ENCODE measurements at places on chromosomes 16 and 17. TPM values are rescaled to one million over a fixed set of nuclear protein-coding genes. Genes with fewer than 3 reads are reported as not detected.

DNA sequence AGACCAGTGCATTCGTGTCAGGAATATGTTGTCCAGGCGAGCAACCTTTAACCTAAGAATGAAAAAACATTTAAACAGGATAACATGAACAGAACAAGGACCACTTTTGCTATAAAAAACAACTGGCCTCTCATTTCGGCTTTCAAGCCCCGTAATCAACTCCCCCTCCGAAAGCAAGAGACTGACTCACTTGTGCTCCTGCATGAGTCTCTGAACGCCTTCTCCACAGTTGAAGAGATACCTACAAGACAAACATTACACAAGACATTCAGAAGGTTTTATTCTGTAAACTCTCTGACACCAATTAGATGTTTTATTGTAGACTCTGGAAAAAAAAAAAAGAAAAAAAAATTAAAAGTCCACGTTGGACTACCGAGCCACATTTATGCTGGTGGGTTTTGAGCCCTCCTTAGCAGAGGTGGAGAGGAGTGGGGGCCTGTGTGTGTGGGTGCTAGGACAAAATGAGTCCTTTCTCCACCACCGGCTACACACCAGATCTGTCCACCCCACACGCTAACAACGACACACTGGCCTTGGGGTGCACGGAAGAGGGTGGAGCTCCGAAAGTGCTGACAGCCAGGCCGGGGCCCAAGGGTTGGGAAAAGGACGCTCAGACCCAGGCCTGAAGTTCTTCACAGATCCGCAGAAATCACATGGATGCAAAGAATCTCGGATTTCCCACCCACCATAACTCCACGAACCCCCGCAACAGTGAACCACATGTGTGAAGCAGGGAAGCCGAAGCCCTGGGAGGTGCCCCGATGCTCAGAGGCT, 759 bp downstream of the ELAC2 start:
- DNase-seq, result no peak

GRCh38 chr17:73750975-73751374, 106.7 kb upstream of the SDK2 start:
- no peak for DNase-seq

- no peak for DNase-seq
Measured at GRCh38 chr16:51053775-51054174, 97.3 kb downstream of the SALL1 start.

The ZSCAN10 gene
- polyA plus RNA-seq, result not detected

GRCh38 chr17:34265711-34266110, 4.3 kb upstream of the CCL7 start:
- DNase-seq, result no peak

The CA5A gene
- not detected for polyA plus RNA-seq

The MT3 gene
- not detected for polyA plus RNA-seq

The TCAP gene
- polyA plus RNA-seq, result 1.4 TPM

The KRTAP2-2 gene
- polyA plus RNA-seq, result not detected

DNA sequence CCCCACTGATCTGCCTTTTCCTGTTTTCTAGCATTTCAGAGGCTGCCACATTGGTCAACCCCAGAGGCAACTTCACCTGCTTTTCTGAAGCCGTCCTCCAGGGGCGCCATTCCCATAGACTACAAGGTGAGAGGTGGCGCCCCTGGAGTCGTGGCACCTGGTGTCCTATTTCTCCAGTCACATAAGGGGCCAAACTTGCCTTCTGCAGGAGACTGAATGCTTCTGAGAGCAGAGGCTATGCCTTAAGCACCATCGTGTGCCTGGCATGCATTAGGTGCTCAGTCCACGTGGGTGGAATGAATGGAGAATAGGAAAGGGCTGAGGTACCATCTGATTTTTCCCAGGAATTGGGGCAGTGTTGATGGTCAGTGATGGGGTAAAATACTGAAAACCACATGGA, 164.8 kb downstream of the HAPSTR1 start:
- DNase-seq, result peak; percentile 72

DNA sequence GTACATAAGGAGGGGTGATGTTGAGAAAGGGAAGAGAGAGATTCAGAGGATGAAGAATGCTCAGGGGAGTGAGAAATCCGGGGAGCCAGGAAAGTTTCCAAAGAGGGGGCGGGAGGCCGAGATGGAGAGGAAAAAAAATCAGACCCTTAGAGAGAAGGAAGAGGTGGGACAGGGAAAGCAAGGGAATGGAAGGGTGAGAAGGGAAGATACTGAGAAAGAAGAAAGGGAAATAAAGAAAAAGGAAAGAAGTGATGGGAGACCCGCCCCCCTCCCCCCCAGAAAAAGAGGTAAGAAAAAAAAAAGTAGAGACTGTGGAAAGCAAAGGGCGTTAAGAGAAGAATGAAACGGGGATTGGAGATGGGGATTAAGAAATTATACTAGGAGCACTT, 507 bp downstream of the DYNLRB2 start:
- no peak for DNase-seq

GRCh38 chr17:13594310-13594709, 7.4 kb downstream of the HS3ST3A1 start:
- DNase-seq, result no peak

DNA sequence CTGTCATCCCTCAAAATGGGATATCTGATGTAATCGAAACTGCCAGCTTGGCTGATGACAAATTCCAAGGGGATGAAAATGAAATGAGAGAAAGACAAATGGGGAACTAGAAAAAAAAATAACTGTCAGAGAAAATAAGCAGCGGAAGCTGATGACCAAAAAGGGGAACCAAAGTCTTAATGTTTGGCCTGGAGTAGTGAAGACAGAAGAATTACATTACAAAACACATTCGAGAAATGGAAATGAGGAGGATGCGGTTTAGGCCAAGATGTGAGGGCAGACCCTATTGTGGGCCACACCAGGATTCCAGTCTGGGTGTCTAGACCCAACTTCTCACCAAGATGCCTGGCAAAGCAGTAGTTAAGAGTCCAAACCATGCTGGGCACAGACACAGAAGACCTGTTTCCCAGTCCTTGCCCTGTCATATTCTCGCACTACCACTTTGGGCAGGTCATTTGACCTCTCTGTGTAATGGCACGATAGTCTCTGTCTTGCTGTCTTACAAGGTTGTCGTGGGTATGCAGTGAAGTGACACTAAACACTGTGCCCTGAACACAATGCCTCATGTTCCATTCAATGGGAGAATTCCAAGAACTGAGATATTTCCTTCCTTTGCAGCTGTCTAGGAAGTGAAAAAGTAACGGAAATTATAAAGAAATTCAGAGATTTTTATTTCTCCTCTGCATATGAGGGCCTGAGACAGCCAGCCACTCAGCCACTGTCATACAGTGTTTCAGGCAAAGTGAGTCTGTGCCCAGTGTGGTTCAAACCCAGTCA, 12.3 kb upstream of the CCL2 start:
- no peak for DNase-seq

DNA sequence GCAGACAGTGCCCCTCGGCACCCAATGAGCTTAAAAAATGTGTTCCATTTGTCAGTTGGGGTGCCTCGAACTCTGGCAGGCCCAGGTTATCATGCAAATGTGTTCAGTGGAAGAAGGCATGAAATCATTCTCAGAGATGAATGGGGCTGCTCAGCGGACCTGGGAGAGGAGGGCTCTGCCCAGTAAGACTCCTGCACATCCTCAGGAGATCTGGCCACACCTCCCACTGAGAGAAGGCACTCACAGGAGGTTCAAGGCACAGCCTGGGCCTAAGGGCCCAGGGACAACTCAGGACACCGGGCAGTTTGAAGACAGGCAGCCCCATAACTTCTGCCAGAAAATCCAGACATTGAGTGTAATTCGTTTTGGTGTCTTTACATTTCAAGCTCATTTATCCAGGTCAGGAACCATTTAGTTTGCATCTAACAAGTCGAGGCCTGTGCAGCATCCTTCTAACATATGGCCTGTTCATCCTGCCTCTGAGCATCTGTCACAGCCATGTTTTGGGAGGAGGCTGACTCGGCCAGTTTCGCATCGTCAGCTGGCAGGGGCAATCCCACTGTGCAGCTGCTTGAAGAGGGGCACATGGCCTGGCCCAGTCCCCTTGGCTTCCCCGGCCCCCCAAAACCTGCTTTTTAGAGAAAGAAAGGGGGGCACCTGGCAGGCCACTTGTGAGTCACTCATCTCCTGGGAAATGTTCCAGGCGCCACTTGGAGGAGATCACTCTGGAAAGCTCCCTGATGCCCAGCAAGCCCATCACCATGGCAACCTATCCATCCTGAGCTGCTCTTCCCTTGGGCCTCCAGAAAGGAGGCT, 31.2 kb upstream of the BCAR1 start:
- DNase-seq, result no peak

- DNase-seq, result no peak
Measured at GRCh38 chr17:1715803-1716075, 5.6 kb upstream of the TLCD2 start.

DNA sequence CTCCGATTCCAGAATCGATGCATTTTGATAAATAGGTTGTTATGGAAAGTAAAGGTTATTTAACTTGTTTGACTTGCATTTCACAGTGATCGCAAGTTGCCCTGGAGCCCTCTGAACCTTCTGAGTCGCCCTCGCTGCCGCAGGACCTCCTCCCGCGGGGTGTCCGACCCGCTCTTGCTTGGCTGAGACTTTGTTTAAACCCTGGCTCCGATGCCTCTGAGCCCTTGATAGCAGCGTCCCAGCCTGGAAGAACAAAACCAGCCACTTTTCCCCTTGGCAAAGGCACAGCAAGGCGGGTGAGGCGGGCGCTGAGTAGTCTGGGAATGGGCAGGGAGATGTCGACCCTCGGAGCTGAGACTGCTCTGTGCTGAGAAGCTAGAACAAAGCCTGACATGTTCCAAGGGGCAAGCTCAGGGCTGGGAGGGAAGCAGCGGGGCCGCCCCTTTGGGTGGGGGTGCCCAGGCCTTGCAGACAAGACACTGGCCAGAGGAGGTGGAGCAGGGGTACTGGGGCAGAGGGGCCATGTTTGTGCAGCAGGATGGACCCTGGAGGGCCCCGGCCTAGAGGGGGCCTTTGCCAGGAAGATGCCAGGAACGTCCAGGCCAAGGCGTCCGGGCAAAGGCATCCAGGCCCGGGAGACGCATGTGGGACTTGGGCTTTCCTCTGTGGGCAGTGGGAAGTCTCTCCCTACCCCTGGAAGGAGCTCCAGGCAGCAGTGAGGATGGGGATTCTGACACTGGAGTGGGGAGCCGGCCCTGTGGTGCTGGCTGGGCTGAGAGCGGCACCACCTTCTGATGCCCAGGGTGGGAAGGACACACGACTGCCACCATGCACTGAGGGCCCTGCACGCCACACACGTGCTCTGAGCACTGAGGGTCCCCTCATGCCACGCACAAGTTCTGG, 30.3 kb upstream of the CDH15 start:
- DNase-seq, result no peak

DNA sequence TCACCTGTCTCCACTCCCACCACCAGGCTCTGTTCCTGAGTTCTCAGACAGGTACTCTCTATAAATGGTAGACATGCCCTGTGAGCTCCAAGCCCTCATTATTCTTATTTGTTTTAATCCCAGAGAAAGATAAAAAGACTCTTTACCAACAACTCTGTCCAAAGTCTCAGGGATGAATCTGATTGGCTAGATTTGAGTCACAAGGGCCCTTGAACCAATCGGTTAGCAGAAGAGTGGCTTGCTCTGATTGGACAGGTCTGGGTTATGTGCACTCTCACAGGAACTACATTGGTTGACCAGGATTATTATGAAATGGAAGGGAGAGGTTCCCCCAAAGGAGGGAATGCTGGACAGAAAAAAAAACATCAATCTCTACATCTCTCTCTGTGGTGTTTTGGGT, 7.5 kb downstream of the COTL1 start:
- peak; percentile 70 for DNase-seq

- no peak for DNase-seq
Measured at GRCh38 chr16:25626172-25626571, 65.6 kb upstream of the HS3ST4 start.

- peak; percentile 95 for DNase-seq
Measured at GRCh38 chr16:67326472-67327309, at the start of the genes KCTD19 and LRRC36. Gene KCTD19, minus strand, starts transcription at chr16:67326741. Its CDS starts 34 bp downstream, at chr16:67326707. Gene LRRC36, plus strand, starts transcription at chr16:67326815. Its CDS starts 48 bp downstream, at chr16:67326863.

The COX4I1 gene
- 1,078 TPM for polyA plus RNA-seq

The SEPTIN12 gene
- polyA plus RNA-seq, result not detected

- DNase-seq, result no peak
Measured at GRCh38 chr17:15083225-15083624, 181.9 kb downstream of the PMP22 start.

DNA sequence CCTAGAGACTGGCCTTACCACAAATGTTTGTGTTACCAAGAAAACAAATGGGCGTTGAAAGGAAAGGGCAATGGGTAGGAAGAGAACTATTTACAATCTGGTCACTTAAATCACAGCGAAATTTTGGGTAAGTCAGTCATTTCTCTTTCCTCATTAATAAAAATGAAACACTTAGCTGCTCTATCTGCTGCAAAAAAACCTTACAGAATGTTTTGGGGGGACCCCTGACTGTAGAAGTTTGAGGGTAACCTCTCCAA, 742 bp upstream of the NUTF2 start:
- DNase-seq, result no peak

DNA sequence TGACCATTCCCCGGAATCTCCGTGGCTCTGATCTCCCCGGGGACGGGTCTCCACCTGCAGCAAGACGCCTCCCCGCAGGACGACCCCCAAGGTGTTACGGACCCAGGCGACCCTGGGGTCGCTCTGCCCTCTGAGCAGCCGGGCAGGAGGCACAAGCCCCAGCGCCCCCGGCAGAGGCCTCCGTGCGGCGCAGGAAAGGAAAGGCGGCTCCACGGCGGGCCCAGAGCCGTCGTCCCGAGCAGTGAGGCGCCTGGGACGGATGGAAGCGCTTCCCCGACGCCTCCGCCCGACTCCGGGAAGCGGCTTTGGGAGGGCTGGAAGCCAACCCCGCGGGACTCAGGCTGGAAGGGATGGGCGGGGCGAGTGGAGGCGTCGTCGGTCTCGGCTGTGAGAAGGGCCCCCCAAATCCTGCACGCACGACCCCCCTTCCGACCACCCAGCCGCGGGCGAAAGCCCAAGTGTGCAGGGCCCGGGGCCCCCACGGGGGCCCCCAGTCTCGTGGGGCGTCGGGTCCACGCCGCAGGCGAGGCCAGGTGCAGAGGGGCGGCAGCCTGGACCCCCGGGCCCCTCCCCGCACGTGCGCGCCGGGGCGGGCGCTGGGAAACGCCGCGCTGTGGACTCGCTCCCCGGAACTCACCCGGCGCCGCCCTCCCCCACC, 32.7 kb upstream of the RPH3AL start:
- DNase-seq, result peak; percentile 69

GRCh38 chr17:35705705-35706104, 25.7 kb upstream of the RASL10B start:
- DNase-seq, result no peak

Data from K562 (cell line).